Uterus (tissue), 4 donors: ENCODE measurements at places on chromosomes 6 and 20. TPM values are rescaled to one million over a fixed set of nuclear protein-coding genes. Genes with fewer than 3 reads are reported as not detected.

The CFAP206 gene
- total RNA-seq, result 3.9 TPM

The BCAS1 gene
- total RNA-seq, result not detected

The AHI1 gene
- 48.5 TPM for total RNA-seq

The PTPRT gene
- total RNA-seq, result 2.1 TPM

The LPIN3 gene
- 10.9 TPM for total RNA-seq

The MYBL2 gene
- total RNA-seq, result not detected

The SLC17A1 gene
- not detected for total RNA-seq

The F13A1 gene
- 4.1 TPM for total RNA-seq

The POM121L2 gene
- not detected for total RNA-seq

The MYB gene
- not detected for total RNA-seq

The ATP6V1G2 gene
- not detected for total RNA-seq

The HLA-DMB gene
- 23.6 TPM for total RNA-seq

The ZBTB46 gene
- 32.0 TPM for total RNA-seq

The FYN gene
- 134 TPM for total RNA-seq

The TREML1 gene
- not detected for total RNA-seq

The OR2B6 gene
- total RNA-seq, result not detected

The PNPLA1 gene
- not detected for total RNA-seq

The SLC4A11 gene
- total RNA-seq, result 0.76 TPM

The GHRH gene
- not detected for total RNA-seq

The XKR7 gene
- total RNA-seq, result not detected

DNA sequence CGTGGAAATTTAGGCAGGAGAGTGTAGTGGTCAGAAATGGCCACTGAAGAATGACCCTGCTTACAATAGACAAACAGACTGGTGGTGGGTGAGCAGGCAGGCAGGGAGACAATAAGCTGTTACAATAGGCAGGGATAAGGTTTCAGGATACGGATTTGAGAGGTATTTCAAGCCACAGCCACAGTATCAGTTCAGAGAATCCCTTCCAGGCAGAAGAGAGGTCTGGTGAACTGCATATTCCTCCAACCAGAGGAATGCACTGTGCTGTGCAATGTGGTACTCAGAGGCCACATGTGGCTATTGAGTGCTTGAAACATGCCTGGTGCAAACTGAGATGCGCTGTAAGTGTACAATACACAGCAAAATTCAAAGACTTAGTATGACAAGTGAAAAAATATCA is 20.6 kb downstream of the RMND1 start:
- DNase-seq, result no peak

DNA sequence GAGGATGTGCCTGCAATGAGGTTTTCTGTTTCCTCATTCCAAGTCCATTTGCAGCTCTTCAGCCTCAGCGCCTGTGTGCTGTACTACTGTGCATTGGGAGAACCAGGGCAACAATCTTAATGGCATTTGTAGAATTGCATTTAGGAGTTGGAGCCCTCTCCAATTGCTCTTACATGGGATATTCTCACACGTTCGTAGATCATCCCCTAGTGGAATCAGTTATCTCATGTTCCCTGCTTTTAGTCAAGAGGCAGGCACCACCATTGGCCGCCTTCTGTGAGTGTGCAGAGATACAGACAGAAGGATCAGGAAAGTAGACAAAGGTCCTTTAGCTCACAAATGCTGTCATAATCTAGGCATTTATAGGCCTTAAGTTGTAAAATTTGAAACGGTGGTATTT is 84.2 kb upstream of the RGS17 start:
- no peak for DNase-seq

DNA sequence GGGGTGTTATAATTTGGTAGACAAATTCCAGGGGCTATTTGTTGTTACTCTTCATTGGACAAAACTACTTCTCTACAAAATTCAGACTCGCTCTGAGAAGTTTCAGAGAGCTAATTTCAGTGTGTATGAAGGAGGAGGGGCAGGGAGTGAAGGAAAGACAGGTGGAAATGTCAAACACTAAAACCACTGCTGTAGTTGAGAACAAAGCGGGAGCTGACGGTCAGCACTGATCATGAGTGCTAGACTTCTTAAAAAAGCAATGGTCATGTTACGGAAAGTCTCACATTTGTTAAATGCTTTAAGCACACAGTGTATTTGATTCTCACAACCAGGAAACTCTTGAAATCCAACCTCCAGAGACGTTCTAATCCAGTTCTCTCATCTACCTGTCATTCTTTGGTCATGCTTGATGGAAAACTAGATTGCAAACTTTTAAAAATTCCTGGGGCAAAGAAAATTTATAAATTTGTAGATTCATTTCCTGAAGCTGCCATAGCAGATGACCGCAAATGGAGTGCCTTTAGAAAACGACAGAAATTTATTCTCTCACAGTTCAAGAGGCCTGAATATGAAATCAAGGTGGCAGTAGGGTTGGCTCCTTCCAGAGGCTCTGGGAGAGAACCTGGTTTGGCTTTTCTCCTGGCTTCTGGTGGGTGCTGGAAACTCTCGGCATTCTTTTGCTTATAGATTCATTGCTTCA is 100.7 kb upstream of the CARMIL1 start:
- no peak for DNase-seq

GRCh38 chr6:33313105-33313708 is 671 bp downstream of the TAPBP start:
- no peak for DNase-seq

GRCh38 chr20:41469868-41470267 is 103.2 kb upstream of the EMILIN3 start:
- peak; percentile 32 for DNase-seq

GRCh38 chr20:52001999-52002666 is 189.4 kb downstream of the ZFP64 start:
- no peak for DNase-seq

GRCh38 chr6:30583921-30584320 is 12.7 kb downstream of the ABCF1 start:
- DNase-seq, result no peak

DNA sequence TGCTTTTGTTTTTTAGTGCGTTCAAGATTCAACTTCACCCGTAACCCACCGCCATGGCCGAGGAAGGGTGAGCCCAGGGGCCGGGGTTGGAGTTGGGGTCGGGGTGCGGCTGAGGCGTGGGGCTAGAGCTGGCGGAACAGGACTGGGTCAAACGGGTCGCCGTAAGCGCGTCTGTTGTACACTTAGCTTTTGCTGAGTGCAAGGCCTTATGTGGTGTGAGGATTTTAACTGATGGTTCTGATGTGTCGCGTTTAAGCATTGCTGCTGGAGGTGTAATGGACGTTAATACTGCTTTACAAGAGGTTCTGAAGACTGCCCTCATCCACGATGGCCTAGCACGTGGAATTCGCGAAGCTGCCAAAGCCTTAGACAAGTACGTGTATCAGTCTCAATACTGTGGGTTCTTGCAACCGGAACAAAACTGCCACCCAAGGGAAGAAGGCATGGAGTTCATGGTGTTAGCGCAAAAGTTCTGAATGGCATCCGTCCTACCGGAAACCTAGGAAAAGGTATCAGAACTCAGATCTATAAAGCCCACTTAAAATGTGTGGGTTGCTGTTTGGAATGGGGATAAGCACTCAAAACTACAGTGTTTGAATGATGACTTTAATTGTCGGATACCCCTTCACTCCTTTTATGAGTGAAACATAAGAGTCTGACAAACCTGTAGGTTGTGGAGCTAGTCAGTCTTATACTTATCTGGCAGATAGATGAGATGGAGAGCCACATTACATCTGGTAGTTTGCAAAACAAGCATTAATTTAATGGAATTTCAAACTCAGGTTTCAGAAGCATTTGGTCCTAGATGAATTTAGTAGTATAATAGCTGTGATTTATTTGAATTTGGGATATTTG is 574 bp downstream of the RPS12 start:
- DNase-seq, result no peak

- DNase-seq, result no peak
Observed at GRCh38 chr6:158622545-158623190, 21.9 kb downstream of the DYNLT1 start.

- DNase-seq, result no peak
Observed at GRCh38 chr6:93731306-93731705, 311.9 kb upstream of the EPHA7 start.

DNA sequence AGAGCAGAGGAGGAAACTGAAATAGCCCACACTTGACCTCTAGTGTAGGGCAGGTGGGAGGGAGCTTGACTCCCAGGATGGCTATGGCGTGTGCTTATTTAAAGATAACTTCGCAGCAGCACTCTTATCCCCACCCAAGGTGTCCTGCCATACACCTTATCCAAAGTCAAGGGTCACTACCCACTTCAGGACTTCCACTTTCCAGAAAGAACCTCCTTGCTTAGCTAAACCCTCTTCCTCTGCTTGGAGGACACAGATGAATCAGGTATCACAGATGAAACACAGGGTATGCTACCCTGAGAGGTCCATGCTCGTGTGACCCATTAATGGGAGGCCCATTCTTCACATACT is 2.3 kb downstream of the RIN2 start:
- DNase-seq, result no peak

GRCh38 chr6:145147981-145148749 is 587.2 kb downstream of the EPM2A start:
- no peak for DNase-seq

- no peak for DNase-seq
Observed at GRCh38 chr20:44543358-44543757, 21.5 kb upstream of the SERINC3 start.

DNA sequence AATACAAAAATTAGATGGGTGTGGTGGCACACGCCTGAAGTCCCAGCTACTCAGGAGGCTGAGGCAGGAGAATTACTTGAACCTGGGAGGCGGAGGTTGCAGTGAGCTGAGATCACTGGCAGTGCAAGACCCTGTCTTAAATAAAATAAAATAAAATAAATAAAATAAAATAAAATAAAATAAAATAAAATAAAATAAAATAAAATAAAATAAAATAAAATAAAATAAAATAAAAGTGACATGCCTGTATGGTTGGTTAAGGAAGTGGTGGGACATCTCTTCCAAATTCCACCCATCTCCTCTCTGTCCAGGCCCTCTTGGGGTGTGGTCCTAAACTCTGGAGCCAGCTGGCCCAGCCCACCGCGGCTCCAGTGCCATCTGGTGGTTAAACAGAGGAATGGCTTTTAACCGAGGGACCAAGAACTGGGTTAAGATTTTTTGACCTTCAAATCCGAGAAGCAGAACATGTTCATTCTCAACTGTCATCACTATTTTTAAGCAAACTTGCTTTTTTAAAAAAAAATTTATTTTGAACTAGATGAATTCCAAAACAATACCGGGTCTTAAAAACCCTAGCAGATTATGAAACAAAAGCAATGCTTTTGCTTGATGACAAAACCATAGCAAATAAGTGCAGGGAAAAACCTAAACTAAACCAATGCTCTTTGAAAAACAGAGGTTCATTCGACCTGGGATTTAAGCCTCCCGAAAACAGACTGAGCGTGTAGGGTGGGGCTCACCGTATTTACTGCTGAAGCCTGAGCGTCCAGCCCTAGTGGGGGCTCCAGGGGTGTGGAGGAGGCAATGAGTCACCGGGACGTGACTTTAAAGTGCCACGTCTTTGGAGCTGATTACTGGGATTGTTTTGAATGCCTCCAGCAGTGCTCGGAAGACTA is 68.8 kb downstream of the CDC5L start:
- no peak for DNase-seq

GRCh38 chr20:50320901-50321796 is 130.5 kb downstream of the CEBPB start:
- peak; percentile 97 for DNase-seq

GRCh38 chr6:37850728-37851285 is 31.3 kb downstream of the ZFAND3 start:
- DNase-seq, result no peak

- DNase-seq, result no peak
Observed at GRCh38 chr20:44422083-44422482, 53.6 kb upstream of the TTPAL start.

GRCh38 chr6:57182017-57182432 is 9.9 kb downstream of the BAG2 start:
- DNase-seq, result no peak

DNA sequence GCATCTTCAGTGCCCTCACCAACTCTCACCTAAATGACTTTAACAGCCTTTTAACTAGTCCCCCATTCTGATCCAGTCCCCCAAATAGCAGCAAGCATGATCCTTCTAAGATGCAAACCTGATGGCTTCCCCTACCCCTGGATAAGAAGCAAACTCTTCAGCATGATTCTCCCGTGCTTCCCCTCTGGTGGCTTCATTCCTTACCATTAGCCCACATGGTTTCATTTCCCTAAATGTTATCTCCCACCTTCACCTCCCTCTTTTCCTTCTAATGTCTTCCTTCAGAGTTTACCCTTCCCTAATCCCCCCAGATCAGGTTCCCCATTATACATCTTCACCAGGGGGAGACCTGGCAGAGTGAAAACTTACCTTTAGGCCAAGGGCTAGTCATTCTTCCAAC is 4.0 kb upstream of the RAB5IF start:
- DNase-seq, result no peak

GRCh38 chr6:44533421-44533820 is 145.9 kb downstream of the CDC5L start:
- DNase-seq, result no peak

DNA sequence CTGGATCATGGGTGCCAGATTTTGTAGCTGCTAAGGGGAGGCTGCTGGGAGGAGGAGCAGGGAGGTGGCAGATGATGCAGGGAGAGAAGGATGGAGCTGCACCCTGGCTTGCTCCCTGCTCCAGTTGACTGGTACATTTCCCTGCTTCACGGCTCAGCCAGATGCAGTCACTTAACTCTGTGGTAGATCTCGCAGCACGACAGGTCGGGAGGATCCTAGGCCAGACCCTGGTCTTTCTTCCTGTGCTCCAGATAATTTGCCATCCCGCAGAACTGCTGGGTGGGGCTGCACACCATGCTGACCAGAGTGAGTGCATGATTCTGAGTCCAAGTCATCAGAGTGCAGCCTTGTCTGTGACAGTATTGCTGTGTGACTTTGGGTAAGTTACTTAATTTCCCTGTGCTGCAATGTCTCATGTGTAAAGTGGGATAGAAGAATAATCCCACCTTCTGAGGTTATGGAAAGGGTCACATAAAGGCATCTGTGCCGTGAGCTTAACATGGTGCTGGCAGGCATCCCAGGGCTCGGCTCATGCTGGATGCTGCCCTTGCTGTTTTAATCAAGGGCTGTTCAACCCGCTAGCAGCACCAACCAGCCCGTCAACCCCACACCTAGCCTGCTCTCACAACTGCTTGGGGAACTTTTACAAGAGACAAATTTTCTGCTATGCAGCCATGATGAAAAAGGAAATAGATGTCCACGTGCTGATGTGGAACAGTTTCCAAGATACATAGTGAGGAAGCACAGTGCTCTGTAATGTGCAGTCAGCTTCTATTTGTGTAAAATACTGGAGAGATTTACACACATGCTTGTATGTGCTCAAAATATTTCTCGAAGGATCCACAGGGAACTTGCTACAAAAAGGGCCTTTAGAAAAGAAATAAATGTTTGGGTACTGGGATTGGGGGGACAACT is 257.9 kb downstream of the CDH26 start:
- DNase-seq, result no peak

- no peak for DNase-seq
Observed at GRCh38 chr6:31567531-31568370, 4.3 kb upstream of the LTA start.

- peak; percentile 58 for DNase-seq
Observed at GRCh38 chr6:42260972-42261371, 43.3 kb upstream of the MRPS10 start.
